ENCODE measurements at places on chromosomes 3 and 15. TPM values are rescaled to one million over a fixed set of nuclear protein-coding genes. Genes with fewer than 3 reads are reported as not detected.

Gene PYDC2
- total RNA-seq: not detected

Gene SIDT1
- 0.58 TPM for total RNA-seq

Gene POPDC2
- total RNA-seq: 0.18 TPM

Gene LARP6
- 74.0 TPM for total RNA-seq

Gene ZMYND10
- 1.5 TPM for total RNA-seq

Gene CD200
- total RNA-seq: not detected

Gene ALPK3
- 0.31 TPM for total RNA-seq

Gene SAMMSON
- total RNA-seq: not detected

Data from A549 treated with ZK216348 at 1 μM for 4 hours (cell line).